ENCODE measurements at places on chromosomes 7 and 10.

DNA sequence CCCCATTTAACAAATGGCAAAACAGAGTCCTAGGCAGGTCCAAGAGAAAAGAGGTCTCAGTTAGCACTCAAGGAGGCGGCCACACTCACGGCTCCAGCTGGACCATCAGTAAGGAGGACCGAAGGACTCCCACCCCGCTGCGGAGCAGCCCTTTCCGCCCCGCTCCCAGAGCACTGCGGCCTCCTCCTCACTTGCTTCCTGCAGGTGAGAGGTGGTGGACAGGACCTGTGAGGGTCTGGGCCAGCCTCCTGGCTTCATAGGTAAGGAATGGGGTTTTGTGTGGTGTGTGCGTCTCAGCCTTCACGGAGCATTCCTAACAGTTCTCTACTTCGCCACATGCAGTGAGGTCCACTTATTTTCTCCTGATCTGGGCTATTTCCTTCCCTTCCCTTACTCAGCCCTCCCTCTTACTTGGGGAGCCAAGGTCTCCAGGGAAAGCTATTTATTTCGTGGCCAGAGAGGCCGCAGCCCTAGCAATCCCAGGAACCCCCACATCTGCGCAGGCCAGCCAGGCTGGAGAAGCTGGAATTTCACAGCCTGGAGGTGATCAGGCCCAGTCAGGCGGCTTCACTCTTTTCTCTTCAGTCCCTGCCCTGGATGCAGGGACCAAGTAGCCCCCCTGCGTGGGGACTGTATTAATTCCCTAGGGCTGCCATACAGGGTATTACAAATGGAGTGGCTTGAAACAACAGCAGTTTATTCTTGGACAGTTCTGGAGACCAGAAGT lies 45.9 kb downstream of the ZNF783 start:
- no peak for DNase-seq
- no peak overlapping the region for H3K4me3 ChIP-seq
- no peak overlapping the region for H3K27ac ChIP-seq
- H3K36me3 ChIP-seq, result no peaks in the 10 kb centered on the region

DNA sequence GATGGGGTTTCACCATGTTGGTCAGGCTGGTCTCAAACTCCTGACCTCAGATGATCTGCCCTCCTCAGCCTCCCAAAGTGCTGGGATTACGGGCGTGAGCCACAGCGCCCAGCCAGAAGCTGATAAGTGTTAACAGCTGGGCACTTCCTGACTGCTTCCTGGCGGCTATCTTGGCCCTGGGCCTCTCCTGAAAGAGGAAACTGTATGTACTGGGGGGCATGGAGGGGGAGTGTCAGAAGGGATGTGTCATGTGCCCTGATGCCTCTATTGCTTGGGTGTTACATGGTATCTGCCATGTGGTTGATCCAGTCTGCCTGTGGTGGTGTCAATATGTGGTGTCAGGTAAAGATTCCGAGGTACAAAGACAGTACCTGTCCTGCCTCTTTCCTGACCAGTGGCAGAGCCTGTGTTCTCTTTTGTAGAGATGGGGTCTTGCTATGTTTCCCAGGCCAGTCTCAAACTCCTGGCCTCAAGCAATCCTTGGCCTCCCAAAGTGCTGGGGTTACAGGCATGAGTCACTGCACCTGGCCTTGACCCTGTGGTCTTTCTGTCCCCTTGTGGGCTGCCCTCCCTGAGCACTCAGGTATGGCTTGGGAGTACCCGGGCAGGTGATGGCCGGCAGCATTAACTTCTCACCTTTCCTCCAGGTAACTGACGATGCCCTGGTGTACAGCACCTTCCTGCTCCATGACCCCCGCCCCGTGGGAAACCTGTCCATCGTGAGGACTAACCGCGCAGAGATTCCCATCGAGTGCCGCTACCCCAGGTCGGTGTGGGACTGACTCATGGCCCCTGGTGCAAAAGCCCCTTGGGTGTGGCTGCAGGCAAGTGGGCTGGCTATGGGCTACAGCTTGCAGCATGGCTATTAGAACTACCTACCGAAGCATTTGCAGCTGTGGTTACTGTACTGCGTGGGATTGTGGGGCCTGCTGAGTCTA lies 4.4 kb downstream of the ZP3 start:
- 0 out of 2 replicates have a peak, but pooled peaks cover 2% of the 10 kb centered on the region for H3K4me1 ChIP-seq
- no peaks in the 10 kb centered on the region for H3K27me3 ChIP-seq
- H3K27ac ChIP-seq, result no peak overlapping the region
- H3K4me3 ChIP-seq, result no peak overlapping the region
- DNase-seq, result no peak
- H3K36me3 ChIP-seq, result no peaks in the 10 kb centered on the region

DNA sequence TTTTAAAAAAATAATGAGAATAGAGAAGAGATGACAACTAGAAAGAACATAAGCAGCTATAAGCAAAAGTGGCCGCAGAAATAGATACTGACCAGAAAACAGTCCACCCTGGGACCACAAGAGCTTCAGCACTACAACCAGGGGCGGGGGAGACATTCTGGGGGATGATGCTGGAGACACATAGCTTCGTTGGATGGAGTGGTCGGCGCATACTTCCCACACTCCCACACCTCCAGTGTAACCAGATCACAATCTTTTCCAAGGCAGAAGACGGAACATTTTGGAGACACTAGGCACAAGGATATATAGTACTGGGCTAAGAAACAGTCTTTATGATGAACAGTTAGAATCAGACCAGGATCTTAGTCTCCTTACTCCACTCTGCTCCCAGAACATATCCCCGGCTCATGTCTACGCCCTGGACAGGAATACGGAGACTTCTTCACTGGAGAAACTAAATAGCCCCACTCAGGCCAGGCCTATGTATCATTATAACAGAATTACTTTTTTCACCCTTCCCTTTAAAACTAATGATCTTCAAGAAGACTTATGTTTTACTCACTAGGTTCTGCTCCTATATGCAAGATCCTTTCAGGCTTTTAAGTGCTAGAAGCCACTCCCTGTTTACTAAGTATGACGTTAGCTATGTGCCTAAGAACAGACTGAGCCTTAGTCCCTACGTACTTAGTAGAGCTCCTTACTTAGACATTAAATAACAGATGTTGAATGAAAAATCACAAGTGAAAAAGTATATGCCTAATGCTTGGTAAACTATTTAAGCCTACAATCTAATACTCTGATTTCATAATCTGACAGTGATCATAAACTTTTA lies 169.6 kb downstream of the SRPK2 start:
- H3K4me1 ChIP-seq, result peaks cover 2% of the 10 kb centered on the region
- no peaks in the 10 kb centered on the region for H3K27me3 ChIP-seq
- H3K36me3 ChIP-seq, result no peaks in the 10 kb centered on the region
- H3K27ac ChIP-seq, result no peak overlapping the region
- DNase-seq, result no peak
- H3K4me3 ChIP-seq, result no peak overlapping the region

DNA sequence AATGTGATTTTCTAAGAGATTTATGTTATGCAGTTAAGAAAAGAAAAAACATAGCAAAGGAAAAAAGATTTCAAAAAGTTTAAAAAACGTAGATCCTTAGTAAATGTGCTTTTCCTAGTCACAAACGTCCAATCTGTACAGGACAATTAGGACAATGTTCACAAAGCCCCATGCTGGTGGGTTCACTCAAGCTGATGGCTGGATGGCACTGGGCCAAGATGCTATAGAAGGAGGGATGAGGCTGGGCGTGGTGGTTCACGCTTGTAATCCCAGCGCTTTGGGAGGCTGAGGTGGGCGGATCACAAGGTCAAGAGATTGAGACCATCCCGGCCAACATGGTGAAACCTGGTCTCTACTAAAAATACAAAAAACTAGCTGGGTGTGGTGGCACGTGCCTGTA lies 22.1 kb downstream of the SVIL start:
- H3K27ac ChIP-seq, result no peak overlapping the region
- no peaks in the 10 kb centered on the region for H3K27me3 ChIP-seq
- no peak for DNase-seq
- H3K4me3 ChIP-seq, result no peak overlapping the region
- H3K4me1 ChIP-seq, result no peaks in the 10 kb centered on the region

GRCh38 chr7:151235091-151235787 lies 3.0 kb downstream of the CHPF2 start:
- H3K27me3 ChIP-seq, result no peaks in the 10 kb centered on the region
- H3K27ac ChIP-seq, result no peak overlapping the region
- no peak for DNase-seq
- 0 out of 2 replicates have a peak, but pooled peaks cover 2% of the 10 kb centered on the region for H3K4me1 ChIP-seq
- no peak overlapping the region for H3K4me3 ChIP-seq

DNA sequence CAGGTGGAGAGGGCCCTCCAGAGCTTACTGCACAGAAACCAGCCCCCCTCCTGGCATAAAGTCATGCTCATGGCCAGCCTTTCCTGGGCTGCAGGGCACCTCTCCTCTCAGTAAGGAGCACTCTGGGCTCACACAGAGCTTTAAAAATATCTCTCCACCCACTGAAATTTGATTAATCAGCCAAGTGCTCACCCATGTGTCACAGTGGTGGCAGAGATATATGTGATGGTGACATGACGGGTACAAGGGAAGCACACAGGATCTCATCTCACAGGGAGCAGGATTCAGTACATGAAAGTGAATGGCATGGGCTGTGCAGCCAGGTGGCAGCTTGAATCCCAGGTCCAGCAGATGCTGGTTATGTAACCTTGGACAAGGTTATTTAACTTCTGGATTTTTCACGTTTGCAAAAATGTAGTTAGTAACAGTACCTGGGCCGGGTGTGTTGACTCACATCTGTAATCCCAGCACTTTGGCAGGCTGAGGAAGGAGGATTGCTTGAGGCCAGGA lies 144.8 kb downstream of the CALN1 start:
- DNase-seq, result no peak
- no peak overlapping the region for H3K4me3 ChIP-seq
- peaks cover 3% of the 10 kb centered on the region for H3K4me1 ChIP-seq

DNA sequence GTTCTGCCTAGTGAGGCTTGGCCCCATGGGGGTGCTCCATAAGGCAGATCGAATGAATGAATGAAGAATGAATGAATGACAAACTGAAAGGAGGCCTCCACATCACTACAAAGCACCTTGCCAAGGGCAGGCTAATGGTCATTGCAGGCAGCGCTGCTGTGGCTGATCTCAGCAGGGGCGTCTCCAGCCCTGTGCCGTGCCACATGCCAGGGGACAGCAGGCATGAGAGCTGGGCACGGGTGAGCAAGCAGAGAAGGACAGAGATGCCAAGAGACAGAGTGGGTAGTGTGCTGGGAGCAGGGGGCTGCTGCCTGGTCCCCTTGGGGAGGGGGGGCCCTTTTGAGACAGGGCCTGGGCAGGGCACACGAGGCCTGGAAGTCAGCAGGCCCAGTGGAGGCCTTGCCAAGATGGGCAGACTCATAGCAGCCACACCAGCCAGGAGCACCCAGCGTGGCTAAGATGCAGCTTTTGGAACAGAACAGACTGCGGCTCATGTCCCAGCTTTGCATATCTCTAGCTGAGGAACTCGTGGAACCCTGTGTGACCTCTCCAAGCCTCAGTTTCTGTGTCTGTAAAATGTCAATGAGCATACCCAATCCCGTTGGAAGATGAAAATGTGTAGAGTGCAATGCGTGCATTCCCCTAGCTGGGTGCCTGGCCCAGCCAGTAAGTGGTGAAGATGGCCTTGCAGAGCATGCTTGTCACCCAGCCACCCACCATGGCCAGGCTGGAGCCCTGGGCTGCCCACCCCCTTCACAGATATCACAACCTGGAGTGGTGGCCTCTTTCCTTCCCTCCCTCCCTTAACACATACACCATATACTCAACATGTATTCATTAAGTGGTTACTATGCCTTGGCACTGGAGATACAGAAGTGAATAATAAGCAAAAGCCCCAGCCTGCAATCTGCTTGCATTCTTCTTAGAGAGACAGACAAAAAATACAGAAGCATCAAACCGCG lies 61.1 kb upstream of the LRRC18 start:
- H3K27ac ChIP-seq, result no peak overlapping the region
- no peak for DNase-seq
- peaks cover 2% of the 10 kb centered on the region for H3K4me1 ChIP-seq
- H3K27me3 ChIP-seq, result no peaks in the 10 kb centered on the region
- no peaks in the 10 kb centered on the region for H3K36me3 ChIP-seq
- no peak overlapping the region for H3K4me3 ChIP-seq

GRCh38 chr7:127349881-127350280 lies 42.6 kb downstream of the ZNF800 start:
- H3K27ac ChIP-seq, result no peak overlapping the region
- H3K36me3 ChIP-seq, result no peaks in the 10 kb centered on the region
- no peaks in the 10 kb centered on the region for H3K4me1 ChIP-seq

DNA sequence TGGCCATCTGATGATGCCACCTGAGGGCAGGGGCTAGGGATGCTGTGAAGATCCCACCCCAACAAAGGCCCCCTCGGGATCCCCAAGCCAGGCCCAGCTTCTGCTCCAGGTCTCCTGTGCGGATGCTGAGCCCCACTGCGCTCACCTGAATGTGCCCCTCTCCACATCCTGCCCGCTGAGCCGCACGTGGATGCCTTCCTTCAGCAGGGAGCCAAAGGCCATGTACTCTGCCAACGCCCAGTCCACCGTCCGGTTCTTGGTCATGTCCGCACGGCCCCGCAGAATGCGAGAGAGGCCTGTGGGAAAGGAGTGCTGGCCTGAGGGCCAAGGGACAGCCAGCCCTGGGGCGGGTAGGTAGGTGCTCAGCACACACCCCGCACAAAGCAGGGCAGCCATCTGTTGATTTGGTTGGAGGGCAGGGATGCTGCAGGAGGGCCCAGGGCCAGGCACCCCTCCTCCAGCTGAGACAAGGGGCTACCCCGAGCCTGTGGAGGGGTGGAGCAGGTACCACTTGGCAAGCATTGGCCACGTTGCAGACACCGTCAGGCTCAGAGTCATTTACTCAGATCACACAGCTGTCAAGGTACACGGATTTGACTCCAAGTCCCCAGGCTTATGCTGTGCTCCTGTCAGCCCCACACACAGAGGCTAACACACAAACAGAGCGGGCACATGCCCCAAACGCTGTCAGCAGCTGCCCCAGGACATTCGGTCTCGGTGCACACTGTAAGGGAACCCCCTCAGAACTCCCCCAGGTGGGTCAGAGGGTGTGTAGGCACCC lies 19.2 kb downstream of the OGDHL start:
- H3K36me3 ChIP-seq, result peaks cover 24% of the 10 kb centered on the region
- no peaks in the 10 kb centered on the region for H3K27me3 ChIP-seq
- DNase-seq, result no peak

- no peak overlapping the region for H3K4me3 ChIP-seq
- no peak for DNase-seq
These were observed 1605.1 kb downstream of the REEP3 start for GRCh38 chr10:65126288-65126687.

Data from iPS DF 6.9 (cell line).